Skin of body (tissue), 3 donors: ENCODE measurements at places on chromosomes 12 and 14.
A peak's percentile ranks its signal among the peaks of the same experiment; 100 is the strongest.

DNA sequence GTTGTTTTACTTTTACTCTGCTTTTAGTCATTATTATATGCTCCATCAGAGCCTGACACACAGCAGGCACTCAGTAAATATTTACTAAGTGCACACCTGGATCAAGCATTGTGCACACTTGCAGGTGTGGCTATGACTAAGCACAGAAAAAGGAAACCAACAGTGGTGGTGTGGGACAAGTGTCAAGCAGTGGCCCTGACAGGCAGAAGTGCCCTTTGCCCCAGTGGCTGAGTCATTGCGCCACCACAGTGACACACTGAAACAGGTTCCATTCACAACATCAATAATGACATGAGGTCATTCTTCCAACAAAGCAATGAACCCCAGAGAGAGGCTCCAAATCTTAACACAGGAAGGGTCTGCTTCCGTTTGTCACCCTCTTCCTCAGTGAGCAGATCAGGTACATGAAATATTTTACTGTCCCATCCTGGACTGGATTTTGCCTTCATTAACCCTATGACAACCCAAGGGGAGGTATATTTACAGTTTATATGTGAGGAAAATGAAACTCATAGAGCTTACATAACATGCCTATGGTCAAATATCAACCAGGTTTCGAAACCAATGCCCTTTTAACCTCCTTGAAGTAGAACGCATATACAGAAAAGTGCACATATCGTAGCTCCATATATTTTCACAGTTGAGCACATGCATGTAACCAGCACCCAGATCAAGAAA is 82.6 kb upstream of the GTF2A1 start:
- no peak for DNase-seq

GRCh38 chr12:108568338-108569154 is 6.2 kb downstream of the ISCU start:
- no peak for DNase-seq

- no peak for DNase-seq
Observed at GRCh38 chr14:67541448-67542387, 8.6 kb downstream of the PLEKHH1 start.

DNA sequence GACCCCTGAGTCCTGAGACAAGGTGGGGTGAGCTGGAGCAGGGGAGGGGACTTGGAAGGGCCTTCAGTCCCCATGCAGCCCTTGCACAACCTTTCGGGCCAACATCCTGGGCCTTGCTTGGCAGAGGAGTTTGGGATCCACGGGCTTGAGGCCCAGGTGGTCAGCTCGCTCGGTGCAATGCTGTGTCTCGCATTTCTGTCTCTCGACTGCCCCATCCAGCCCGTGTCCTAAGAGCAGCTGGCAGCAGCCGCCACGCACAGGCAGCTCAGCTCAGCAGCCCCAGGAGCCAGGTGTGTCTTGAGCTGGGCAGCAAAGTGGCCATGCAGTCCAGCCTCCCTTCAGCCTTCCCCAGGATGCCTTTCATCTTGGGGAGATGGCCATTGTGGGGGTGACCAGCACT is 10.8 kb downstream of the PACS2 start:
- no peak for DNase-seq

GRCh38 chr14:70723276-70723675 is 81.6 kb downstream of the TTC9 start:
- no peak for DNase-seq

DNA sequence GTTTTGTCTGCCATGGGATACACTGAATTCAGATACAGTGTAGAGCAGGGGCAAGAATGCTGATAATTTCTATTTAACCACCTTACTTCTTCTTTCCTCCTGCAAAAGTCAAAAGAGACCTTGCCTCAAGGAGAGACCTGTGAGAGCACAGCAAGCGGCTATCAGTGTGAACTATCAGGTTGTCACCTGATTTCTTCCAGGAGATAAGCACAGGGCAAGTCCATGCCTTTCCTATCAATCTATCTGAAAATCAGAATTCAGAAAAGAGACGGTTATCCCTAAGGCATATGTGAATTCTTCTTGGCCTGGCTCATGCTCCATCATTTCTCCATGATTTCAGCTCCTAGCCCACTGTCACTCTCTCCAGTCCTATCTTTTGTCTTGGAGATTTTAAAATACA is 128.9 kb upstream of the CCND2 start:
- no peak for DNase-seq

GRCh38 chr12:20450591-20451180 is 82.3 kb downstream of the PDE3A start:
- DNase-seq, result no peak

- no peak for DNase-seq
Observed at GRCh38 chr12:6097411-6097810, 27.1 kb downstream of the VWF start.

GRCh38 chr14:51216602-51217001 is 23.4 kb upstream of the TMX1 start:
- no peak for DNase-seq

GRCh38 chr12:57031138-57031725 is 14.9 kb upstream of the TAC3 start:
- no peak for DNase-seq

GRCh38 chr12:91043408-91043807 is 14.4 kb downstream of the KERA start:
- no peak for DNase-seq

DNA sequence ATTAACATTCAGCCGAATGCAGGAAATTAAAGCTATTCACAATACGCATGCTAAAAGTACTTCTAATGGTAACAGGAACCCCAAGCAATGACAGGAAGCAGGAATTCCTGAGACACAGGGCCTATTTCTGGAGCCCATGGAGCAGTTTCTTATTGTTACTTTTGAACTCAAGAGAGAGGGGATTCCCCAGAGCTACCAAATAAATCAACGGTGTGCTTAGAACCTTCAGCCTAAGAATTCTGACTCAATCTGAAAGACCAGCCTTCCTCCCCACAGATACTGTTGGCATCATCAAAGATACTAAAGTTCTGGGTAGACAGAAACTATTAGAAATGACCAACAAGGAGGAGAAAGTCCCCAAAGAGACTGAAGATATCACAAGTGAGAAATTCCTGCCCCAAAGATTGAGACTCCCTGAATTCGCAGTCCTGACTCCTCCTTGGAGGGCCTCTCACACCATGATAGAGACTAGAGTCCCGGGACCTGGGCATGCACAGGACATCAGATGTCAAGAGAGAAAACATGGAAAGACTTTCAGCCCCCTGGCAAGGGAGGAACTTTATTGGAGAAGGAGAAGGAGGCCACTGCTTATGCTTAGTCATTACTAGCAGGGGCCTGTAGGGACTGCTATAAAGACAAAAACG is 32.7 kb downstream of the RTRAF start:
- no peak for DNase-seq

DNA sequence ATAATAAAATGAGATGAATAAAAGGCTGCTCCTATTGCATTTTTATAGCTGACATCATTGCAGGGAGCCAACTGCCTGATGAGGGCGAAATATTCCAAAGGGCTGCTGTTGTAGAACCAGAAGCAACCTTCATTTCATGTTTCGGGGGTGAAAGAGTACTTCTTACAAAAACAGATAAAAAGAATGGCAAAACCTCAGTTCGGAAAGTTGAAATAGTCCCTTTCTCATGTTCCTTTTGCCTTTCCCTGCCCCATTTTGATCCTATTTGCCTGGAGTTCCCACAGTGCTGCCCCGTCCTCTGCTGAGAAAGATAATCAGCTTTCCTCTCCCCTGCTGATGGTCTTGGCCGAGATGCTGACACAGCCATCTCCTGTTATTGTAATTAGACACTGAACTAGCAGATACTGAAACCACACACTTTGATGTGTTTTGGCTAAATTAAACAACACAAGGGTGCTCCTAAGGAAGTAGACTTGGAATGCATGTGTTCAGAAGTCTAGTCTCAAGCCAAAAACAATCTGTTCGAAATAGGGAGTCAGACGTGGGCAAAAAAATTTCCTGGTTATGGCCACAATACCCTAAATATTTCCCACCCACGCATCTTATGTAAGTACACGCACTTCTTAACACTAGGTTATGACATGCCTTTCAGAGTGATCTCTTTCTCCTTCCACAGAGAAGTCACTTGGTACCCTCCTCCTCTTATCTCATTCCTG is 117.2 kb downstream of the PPM1H start:
- no peak for DNase-seq

- no peak for DNase-seq
Observed at GRCh38 chr14:73888971-73889370, 2.3 kb downstream of the ZNF410 start.

GRCh38 chr12:48191096-48191495 is 7.7 kb downstream of the CCDC184 start:
- no peak for DNase-seq

DNA sequence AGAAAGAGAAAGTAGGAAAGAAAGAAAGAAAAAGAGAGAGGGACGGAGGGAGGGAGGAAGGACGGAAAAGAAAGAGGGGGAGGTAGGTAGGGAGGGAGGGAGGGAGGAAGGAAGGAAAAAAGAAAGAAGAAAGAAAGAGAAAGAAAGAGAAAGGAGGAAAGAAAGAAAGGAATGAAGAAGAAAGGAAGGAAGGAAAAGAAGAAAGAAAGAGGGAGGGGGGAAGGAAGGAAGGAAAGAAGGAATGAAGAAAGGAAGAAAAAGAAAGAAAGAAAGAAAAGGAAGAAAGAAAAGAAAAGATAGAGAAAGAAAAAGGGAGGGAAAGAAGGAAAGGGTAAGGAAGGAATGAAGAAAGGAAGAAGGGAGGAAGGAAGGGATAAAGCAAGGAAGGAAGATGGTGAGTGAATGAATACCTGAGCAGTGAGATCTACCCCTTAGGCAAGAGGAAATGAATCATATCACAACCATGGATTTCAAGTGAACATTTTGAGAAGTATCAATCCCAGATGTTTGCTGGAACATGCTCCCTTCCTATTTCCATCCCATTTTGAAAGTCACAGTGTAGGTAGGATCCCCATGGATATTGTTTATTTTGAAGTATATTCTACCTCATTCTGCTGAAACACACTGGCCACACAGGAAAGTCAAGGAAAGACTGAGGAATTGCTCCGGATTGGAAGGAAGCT is 639.4 kb upstream of the TBX3 start:
- no peak for DNase-seq

DNA sequence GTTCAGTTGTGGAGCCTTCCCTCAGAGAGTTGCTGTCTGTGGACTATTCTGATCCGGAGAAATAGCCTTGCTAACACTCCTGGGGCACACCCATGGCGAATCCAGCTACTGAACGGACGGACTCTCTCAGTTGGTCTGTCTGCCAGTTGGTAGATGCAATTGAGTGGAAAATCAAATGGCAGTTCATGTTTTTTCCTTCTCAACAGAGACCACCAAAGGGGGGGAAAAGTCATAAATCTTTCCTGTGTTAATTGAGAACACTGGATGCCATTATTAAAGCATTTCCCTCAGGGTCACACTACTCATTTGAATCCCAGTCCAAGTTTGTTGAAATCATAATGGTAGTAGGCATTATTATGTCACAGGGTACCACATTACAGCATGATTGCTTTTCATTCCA is 354.3 kb upstream of the FAR2 start:
- peak; percentile 10 for DNase-seq

- DNase-seq, result no peak
Observed at GRCh38 chr14:99790201-99790977, 2.8 kb upstream of the EML1 start.

- DNase-seq, result no peak
Observed at GRCh38 chr12:120759591-120760348, 34.1 kb downstream of the ACADS start.

DNA sequence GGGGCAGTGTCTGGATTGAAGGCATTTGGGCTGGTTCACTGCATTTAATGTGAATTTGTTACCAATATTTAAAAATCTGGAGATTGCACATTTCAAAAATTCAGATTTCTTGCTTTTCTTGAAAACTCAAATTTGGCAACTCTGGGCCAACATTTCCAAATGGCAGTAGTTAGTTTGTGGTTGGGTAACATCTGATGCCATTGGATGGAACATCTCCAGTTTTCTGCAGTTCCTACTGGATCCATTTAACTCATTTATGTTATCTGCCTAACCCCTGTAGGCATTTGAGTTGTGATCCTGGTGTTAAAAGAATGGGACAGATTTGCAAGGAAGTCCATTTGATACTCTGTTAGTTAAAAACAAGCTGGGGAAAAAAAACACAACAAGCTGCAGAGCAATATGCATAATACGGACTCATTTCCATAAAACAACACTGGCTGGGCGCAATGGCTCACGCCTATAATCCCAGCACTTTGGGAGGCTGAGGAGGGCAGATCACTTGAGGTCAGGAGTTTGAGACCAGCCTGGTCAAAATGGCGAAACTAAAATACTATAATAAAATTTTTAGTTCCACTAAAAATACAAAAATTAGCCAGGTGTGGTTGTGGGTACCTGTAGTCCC is 7.9 kb downstream of the EIF2B2 start:
- no peak for DNase-seq

GRCh38 chr12:5165296-5165970 is 121.8 kb downstream of the KCNA5 start:
- DNase-seq, result no peak

DNA sequence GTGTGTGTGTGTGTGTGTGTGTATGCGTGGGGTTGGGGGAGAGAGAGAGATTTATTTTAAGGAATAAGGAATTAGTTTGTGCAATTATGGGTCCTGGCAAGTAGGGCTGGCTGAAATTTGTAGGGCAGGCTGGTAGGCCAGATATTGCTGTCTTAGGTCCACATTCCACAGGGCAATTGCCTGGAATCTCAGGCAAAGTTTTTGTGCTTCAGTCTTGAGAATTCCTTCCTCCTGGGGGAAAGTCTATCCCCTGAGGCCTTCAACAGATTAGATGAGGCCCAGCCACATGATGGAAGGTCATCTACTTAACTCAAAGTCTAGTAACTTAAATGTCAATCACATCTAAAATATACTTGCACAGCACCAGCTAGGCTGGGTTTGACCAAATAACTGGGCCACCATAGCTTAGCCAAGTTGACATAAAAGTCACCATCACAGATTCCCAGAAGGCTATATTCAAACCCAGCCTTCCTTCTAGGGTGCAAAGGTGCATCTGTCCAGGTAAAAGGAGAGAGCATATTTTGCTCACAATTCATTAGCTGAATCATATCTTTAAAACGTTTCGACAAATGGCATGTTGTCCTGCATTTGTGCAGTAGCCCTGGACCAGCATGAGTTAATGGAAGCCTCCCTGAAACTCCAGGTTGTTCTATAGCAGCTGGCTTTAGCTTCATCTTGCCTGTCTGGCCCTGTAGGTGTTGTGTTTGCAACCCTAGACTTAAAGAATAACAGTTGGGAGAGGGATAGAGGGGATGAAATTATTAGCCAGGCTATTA is 63.1 kb downstream of the C14orf132 start:
- DNase-seq, result no peak

GRCh38 chr12:65962921-65963861 is 138.9 kb downstream of the HMGA2 start:
- no peak for DNase-seq
